Stimulated activated CD4-positive, alpha-beta T cell treated with anti-CD3 and anti-CD28 coated beads, Interleukin-1b, Interleukin-23, amount 100 ng/mL, for 1 hour (primary cell): ENCODE measurements at places on chromosomes 5 and 9.

DNA sequence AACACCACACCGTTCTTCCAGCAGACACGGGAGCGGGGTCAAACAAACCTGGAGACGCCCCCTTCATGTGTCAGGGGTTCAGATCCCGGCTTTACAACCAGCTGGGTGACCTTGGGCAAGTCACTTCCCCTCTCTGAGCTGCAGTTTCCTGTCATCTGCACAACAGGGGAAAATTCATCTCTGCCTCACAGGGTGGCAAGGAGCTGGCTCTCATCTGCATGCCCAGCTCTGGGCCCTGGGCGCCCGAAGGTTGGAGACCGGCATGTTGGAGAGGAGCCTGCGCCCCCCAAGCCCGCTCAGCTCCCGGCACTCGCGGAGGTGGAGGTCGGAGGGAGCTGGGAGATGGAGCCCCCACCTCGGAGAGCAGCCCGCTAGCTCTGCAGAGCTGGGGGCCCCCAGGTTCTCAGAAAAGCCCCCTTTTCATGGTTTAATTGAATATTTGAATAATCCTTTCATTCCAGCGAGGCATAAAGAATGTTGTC lies 20.4 kb downstream of the NR5A1 start:
- DNase-seq = no peak

DNA sequence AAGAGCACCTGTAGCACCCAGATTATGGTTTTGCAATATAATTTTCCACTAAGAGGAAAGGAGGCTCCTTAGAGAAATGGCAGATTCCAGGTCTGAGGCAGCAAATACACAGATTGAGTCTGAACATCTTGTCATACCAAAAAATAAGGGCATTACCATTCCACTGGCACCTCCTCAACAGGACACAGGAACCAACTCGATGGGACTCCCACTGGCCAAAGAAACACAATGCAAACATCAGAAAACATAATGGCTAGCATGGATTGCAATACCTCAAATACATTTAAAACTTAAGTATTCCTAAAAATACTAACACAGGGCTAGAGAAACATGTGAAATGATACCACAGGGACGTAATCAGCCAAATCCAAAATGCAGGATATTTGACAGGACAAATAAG lies 12.4 kb upstream of the RANBP17 start:
- DNase-seq = no peak

DNA sequence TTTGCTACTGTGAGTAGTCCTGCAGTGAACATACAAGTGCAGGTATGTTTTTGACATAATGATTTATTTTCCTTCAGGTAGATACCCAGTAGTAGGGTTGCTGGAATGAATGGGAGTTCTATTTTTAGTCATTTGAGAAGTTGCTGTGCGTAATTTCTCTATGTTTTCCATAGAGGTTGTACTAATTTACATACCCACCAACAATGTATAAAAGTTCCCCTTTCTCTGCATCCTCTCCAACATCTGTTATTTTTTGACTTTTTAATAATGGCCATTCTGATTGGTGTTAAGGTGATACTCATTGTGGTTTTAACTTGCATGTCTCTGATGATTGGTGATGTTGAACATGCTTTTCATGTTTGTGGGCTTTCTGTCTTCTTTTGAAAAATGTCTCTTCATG lies 64.7 kb upstream of the CTSL start:
- DNase-seq = no peak

DNA sequence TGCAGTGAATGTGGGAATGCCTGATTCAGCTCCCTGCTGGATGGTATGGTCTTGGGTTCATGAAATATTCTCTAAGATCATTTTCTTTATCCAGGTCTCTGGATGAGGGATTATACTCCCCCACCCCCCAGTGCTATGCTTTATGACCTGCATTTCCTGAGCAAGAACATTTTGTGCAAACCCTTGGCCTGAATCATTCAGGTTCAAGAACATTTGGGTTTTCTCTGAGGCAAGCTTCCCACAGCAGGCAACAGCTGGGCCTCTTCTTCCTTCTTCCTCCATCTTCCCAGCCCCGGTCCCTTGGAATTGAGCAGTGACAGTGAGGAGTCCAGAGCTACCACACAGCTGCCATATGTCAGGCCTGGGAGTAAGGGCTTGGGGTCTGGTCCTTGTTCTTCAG lies 58.6 kb upstream of the TNFSF15 start:
- DNase-seq = no peak

GRCh38 chr5:142465476-142465875 lies 140.7 kb upstream of the SPRY4 start:
- DNase-seq = no peak

DNA sequence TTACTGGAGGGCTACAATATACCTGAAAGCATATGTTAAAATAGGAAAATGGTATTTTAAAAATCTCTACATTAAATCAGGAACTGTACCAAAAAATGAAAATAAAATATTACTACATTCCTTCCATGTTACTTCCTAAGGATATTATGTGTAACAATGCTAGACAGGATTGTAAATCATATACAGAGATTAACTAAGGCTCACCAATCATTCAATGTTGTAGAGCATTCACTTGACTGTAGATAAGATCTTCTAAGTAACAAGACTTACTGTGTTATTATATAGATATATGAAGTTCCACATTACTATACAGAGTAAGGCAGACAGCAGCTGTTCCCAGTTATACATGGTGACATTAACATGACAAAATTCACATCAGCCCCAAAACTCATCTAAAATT lies 1919.1 kb upstream of the CDH9 start:
- DNase-seq = no peak

- no peak for DNase-seq
Measured at GRCh38 chr5:115414406-115415142, 118.1 kb upstream of the CCDC112 start.

DNA sequence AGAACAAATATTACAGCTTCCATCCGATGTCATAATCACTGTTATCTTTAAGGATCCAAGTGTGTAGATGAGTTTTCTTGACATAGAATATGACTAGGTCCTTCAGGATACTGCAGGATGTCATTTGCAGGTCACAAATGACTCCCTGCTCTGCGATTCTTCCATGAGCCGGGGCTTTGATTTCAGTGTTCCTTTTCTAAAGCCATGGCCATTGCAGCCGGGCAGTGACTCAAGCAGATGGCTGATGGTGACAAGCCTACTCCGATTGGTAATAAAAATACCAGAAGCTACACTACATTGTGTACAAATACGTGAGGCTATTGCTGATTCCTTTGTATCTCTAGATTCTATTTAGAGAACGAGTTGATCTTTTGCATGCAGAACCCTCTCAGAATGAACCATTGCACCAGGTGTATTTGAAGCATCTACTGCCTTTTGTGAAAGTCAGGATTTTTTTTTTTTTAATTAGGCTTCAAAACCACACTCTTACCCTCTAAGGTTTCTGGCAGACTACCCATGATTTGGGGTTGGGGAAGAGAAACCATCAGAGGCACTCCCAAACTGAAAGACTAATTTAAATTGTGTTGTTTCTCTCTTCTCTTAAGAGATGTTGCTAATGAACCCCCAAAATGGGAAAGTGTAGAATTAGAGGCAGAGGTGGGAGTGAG lies 271.0 kb upstream of the ADRA1B start:
- no peak for DNase-seq

DNA sequence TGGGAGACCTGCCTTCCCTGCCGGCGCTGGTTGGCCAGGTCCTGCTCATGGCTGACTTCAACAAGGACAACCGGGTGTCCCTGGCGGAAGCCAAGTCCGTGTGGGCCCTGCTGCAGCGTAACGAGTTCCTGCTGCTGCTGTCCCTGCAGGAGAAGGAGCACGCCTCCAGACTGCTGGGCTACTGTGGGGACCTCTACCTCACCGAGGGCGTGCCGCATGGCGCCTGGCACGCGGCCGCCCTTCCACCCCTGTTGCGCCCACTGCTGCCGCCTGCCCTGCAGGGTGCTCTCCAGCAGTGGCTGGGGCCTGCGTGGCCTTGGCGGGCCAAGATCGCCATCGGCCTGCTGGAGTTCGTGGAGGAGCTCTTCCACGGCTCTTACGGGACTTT lies 10.6 kb downstream of the DIPK1B start:
- DNase-seq = no peak

GRCh38 chr9:126532019-126532462 lies 81.7 kb upstream of the LMX1B start:
- no peak for DNase-seq

DNA sequence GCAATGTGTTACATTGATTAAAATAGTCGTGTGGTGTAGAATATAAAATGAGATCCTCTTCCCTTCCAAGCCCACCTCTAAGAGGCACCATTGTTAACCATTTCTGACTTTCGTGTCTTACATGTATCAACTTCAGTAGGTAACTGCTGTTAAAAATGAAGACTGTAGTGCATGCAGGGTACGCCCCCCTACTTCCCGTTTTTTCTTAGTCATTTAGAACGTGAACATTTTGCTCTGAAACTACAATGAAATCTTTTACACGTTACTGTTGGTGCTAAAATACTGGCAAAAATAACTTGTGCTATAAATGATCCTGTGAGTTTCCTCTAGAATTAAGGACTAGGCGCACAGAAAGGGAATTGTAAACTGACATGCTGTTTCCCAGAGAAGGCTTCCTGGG lies 41.5 kb downstream of the WNK2 start:
- no peak for DNase-seq

GRCh38 chr9:114289571-114290481 lies 33.1 kb upstream of the ORM1 start:
- no peak for DNase-seq

DNA sequence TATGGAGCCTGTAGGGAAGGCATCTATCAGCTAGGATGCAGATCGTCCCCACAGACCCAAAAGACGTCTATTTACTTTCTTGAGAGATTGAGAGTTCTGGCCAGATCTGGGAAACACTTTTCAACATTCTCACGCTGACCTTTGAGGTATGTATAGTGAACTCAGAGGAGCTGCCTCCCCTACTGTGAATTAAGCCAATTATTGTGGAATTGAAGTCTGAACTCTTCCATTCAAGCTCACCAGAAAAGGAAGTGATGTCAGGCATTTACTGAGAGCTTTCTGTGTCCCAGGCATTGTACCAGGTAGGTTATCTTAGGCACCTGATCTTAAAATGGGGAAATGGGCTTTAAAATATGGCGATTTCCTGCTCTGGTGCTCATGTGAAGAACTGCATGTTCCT lies 136.5 kb downstream of the SV2C start:
- DNase-seq = no peak

GRCh38 chr5:125367702-125368101 lies 621.3 kb upstream of the ZNF608 start:
- DNase-seq = no peak

GRCh38 chr5:132182359-132183040 lies 45.2 kb downstream of the P4HA2 start:
- no peak for DNase-seq

DNA sequence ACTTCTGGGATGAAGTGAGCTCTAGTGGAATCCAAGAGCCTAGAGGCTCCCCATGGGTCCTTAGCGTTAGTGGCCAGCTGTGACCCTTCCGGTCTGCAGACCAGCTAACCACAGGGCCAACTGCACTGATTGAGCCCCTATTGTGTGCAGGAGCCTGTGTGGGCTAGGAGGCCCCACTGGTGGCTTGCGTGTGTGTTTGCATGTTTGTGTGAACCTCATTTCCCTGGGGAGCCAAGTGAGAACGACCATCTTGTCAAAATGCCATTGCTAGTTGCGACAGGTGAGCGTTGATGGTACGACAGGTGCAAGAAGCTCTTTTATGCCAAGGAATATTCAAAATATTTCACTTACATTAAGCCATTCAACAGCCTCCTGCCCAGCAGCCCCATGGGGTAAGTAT lies 44.1 kb upstream of the ANKRD33B start:
- DNase-seq = no peak

GRCh38 chr9:131113655-131114054 lies 11.7 kb upstream of the NUP214 start:
- no peak for DNase-seq

DNA sequence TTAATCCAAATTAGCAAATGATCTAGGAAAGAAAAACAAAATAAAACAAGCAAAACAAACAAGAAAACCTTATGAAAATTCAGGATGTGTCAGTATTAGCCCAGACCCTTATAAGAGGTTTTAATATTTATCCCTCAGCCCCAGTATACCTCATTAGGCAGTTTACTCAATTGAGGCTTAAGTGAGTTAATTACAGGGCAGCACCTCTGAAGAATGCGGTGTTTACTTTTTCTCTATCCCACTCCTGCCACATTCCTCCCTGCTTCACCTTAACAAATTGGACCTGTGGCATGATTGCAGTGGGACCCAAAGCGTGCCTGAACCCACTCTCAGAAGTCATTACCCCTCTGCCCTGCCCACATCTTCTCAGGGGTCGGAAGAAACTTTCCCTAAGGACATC lies 67.1 kb downstream of the SIL1 start:
- DNase-seq = no peak

DNA sequence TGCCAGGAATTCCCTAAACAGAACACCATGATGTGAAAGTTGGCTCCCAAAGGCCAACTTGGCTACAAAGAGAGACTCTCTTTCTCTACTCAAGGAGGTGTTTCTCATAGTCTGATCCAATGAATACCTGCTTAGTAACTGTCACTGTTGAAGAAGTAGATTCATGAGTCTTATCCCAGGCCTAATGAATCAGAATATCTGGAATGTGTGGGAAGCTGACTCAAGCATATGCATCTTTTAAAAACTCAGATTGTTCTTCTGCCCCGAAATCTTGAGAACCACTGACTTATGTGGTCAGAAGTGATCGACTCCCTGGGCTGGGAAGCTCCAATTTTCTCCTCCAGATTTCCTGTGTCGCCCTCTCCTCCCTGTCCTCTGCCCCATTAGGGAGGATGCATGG lies 345.6 kb downstream of the PLK2 start:
- no peak for DNase-seq

DNA sequence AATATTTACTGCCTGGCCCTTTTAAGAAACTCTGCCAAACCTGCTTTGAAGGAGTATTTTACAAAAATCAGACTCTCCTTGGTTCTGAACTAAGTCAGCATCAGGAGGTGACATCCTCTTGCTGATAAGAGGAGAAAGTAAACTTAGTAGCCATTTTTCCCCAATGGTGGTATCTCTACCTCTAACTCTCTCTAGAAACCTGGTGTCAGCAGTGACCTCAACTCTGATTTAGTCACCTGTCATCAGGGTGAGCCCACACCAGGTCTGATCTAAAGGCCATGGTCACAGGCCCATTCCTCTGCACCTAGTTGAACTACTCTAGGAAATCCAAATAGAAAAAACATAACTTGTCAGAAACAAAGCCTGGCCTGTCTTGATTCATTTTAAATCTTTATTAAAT lies 4.2 kb downstream of the CARNMT1 start:
- DNase-seq = no peak

DNA sequence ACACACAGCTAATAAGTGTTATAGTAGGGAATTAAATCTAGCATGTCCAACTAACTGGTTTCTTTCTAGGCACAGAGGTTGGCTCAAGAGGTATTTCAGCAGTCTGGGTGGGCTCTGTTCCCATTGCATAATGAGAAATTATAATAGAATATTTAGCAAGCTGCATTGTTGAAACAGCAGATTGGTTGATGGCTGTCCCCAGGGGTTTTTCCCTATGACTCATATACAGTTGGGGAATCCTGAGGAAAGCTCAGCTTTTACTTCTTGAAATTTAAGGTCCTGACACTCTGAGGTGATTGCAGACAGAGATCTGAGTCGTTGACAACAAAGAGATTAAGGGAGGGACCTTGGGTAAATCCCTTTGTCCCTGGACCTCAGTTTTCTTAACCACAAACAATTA lies 38.3 kb upstream of the TNFSF8 start:
- DNase-seq = no peak
